ENCODE measurements at places on chromosomes 2 and 18.

GRCh38 chr2:154961676-154962075 is 263.2 kb downstream of the KCNJ3 start:
- DNase-seq: no peak

DNA sequence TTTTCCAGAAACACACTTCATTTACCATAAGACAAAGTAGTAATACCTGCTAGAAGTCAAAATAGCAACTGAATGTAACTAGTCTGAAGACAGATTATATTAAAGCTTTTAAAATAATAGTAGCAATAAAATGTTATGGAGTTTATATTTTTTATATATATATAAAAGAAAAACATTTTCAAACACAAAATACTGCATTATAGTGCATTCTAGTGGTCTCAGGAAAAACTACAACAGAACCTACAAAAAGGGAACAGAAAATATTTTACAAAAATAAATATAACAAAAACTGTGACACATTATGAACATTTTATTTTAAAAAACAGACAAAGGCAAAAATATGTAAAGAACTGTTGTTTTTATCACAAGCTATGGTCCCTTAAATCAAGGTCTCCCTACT is 48.0 kb downstream of the STRN start:
- DNase-seq: no peak

GRCh38 chr2:100907832-100908231 is 87.9 kb downstream of the NPAS2 start:
- no peak for DNase-seq

DNA sequence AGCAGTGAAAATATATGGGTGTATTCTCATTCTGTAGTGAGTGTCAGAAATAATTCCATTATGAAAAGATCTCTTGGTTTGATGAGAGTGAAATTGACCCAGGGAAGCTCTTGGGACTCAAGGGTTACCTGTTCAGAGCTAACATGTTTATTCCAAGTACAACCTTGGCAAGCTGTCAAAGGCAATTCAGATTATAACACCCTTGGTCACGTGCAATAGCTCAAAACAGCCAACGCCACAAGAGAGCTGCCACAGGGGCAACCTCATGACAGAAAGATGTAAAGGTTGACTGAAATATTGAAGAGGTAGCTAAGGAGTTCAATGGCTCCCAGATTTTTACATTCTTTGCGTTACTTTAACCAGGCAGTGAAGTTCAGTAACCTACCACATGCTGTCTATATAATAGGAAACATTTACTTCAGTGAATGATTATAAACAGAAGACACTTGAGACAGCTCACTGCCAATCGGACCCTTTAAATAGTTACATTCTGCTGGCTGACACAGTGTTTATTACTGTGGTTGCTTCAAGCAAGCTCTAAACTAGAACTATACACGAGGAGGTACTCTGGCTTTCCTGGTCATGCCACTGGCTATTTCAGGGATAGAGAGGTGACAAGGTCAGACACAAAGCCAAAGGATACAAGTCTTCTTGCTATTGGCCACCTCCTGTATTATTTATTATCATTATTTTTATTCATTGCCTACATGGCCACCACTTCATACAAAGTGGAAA is 187.3 kb downstream of the PID1 start:
- no peak for DNase-seq

DNA sequence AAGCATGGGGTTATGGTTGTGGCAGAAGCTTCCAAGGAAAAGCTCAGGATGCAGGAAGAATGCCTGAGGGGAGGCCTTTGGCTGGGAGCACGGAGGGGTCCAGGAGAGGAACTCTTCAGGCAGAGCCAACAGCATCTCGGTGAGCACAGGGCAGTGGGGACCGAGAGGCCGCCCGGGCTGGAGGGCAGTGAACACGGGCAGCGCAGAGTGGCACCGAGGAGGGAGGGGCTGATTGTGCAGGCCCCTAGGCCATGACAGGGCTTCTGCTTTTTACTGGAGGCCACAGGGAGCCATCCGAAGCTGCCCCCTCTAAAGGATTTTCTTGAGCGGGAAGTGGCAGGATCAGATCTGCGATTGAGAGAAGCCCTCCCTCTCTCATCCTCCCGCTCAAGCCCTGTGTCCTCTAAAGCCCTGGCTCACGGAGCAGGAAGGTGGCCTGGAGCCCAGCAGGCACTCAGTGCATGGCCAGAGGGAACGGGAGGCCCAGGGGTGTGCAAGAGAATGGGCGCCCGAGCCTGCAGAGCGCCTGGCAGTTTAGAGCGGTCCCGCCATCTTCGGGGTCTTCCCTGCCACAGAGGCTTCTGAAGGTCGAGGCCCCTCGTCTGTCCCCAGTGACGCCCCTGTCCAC is 110.0 kb upstream of the STON1 start:
- no peak for DNase-seq

DNA sequence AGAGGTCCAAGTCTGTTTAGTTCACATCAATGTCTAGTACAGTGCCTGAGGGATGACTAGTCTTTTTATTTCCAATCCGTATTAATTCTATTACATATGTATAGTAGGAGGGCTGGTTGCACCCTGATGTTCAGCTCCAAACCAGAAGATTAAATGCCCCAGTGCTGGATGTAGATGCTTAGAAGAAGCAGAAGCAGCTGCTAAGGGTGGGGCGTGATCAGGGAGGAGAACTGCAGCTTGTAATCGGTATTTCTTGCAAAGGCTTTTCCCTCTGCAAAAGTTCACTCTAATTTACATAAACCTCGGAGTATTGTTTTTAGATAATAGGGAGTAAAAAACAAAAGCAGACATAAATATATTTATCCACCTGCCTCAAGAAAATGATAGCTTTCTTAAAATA is 145.3 kb upstream of the ITGA4 start:
- no peak for DNase-seq

DNA sequence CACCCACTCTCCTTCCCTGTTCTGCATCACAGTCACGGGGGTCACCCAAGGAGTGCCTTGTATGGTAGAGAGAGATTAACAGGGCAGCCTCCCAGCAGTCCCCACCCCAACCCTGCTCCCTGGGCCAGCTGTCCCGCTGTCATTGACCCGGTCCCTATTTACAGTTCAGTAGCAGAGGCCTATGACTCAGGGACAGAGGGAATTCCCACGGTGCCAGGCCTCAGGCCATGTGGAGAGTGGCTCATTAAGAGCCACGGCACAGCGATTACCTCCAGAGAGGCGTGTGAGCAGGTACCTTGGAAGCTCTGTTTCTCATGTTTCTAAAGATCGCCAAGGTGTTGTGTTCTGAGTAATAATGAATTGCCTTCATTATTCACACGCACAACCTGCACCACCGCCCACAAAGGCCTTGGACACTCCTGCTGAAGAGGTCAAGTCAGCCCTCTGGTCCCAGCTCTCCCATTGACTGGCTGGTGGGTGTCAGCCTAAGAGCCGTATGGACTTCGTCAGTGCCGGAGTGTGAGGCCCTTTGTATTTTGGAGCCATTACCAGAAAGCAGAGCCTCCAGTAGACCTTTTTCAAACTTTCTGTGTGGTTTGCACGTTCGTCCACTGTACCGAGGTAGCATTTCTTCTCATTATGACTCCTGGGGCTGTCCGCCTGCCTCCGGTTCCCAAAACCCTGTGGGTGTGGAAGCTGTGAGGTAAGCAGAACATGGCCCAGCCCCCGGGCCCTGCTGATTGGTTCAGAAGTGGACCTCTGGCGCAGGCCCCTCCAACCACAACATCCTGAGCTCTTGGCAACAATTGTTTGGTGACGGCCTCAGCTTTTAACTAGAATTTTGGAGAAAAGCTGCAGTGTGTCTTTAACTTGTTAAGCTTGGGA is 47.0 kb downstream of the SERTAD2 start:
- DNase-seq: peak; percentile 84

- DNase-seq: no peak
Measured at GRCh38 chr2:225272173-225272572, 127.3 kb upstream of the NYAP2 start.

DNA sequence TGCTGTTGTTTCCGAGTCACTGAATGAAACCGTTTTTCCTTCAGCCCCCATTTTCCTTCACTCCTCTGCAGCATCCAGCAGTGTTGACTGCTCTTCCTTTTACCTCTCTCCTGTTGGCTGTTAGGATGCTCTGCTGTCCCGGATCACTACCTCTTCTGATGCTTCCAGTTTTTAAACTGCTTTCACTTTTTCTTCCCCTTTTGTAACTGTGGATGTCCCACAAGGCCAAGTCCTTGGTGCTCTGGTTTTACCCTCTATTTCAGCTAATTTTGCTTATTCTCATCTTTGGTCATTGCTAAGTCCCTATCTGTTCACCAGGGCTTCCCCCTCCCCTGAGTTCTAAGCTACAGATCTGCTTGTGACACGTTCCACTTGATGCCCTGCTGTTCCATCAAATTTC is 39.4 kb upstream of the MAP4K3 start:
- no peak for DNase-seq

GRCh38 chr2:214747992-214748391 is 61.5 kb downstream of the BARD1 start:
- DNase-seq: no peak

- no peak for DNase-seq
Measured at GRCh38 chr2:152598975-152599759, 118.1 kb downstream of the PRPF40A start.

GRCh38 chr2:10242451-10242850 is 60.3 kb upstream of the HPCAL1 start:
- DNase-seq: no peak

DNA sequence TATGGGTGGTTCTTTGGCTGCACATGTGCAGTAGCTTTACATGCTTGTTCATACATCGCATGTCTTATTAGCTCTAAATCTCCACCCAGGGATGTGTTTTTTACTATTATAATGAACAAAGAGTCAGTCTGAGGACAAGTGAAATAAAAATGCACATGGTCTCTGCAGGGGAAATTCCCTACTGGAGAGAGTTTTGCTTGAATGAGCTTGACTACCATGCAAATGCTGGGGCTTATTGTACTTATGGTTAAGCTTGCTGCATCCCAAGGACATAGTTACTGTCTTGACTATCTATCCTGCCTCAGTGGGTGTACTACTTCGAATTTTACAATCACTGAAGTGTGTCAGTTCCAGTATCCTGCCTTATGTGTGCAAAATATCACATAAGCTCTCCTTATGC is 362.7 kb downstream of the TDRD15 start:
- DNase-seq: no peak

DNA sequence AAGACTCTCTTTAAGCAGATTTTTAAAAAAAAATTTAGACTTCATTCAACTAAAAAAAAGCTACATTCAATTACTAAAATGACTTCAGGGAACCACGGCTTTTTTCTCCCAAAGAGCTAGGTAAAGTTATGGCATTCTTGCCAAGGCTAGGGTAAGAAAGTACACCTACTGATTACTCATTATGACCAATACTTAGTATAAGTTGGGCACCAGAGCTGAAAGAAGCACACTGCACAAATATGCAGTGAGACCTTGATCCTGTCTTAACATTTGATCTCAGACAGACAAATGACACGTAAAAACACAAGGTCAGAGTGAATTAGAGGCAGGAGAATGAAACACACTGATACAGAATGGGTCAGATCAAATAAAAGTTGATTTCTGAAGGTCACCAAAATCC is 88.7 kb downstream of the THADA start:
- no peak for DNase-seq

GRCh38 chr2:98869870-98870269 is 66.2 kb downstream of the CRACDL start:
- no peak for DNase-seq

DNA sequence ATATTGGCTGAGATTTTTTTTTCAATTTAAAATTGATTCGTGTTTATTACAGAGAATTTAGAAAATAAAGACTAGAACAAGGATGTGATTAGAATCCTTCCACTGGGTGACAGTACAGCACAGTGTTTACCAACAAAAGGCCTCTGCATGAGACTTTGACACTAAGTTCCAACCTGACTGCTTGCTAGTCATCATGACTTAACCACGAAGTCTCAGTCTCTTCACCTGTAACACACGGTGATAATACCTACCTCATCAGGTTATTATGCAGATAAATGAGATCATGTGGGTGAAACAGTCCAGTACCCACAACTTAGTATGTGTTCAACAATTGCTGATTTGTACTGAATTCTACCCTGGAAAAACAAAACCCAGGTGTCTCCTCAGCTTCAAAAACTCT is 151.2 kb downstream of the STK39 start:
- DNase-seq: no peak

DNA sequence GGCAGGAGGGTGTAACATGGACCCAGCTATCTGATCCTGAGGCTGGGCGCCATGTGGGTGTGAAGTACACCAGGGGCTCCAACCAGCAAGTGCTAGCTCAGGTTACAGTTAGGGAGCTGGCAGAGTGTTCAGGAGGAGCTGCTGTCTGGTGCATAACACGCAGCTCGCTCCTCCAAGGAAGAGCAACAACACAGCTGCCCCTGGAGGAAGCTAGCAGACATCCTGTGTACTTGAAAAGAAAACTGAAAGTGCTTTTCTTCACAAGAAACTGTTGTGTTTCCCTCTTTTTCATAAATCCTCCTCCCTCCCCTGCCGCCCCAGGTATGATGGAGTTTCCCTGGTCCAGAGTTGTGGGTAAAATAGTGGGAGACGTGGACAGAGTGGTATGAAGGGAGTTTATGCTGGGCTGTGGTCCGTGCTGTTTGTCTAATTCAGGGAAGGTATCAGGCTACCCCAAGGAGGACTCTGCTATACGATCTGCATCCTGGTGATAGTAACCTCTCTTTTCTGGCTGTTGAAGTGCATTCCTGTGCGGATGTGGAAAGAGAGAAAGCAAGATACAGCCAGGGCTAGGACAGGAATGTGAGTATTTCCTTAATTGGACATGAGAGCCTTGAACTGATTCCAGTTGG is 6.1 kb upstream of the LBH start:
- DNase-seq: peak; percentile 66

DNA sequence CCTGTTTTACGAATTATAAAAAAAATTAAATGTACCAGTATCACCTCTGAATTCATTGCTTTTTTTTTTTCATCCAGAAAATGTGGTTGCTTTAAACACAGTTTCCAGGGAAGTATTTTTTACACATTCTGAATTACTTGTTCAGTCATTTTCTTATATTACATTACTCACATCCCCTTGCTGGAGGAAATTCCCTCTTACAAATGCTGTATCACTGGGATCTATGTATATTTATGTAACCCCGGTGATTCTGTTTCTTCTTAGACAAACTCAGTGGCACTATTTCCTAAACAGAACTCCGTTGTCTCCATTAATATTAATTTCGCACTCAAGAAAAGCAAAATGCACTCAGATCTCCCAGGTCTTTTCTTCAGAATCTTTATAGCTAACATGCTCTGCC is 1078.5 kb upstream of the ZEB2 start:
- DNase-seq: no peak

GRCh38 chr18:22567794-22568193 is 150.1 kb upstream of the CTAGE1 start:
- DNase-seq: no peak

DNA sequence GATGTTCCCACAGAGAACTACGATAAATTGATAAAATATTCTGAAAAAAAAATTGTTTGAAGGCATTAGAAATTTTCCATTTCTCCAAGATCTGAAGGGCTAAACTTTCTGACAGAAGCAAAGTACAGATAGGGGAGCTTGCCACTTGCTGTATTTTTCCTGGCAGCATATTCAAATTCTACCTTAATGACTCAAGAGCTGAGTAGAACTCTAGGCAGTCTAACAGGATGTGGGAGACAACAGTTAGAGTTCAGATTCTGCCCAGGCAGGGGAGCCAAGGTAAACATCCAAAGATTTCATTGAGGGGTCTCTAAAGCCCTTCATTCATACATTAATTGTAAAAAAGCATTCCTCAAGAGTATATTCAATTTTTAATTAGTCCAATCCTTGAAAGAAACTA is 46.0 kb upstream of the RIT2 start:
- DNase-seq: no peak
